Caki2 (cell line): ENCODE measurements at places on chromosomes 2 and 18.

DNA sequence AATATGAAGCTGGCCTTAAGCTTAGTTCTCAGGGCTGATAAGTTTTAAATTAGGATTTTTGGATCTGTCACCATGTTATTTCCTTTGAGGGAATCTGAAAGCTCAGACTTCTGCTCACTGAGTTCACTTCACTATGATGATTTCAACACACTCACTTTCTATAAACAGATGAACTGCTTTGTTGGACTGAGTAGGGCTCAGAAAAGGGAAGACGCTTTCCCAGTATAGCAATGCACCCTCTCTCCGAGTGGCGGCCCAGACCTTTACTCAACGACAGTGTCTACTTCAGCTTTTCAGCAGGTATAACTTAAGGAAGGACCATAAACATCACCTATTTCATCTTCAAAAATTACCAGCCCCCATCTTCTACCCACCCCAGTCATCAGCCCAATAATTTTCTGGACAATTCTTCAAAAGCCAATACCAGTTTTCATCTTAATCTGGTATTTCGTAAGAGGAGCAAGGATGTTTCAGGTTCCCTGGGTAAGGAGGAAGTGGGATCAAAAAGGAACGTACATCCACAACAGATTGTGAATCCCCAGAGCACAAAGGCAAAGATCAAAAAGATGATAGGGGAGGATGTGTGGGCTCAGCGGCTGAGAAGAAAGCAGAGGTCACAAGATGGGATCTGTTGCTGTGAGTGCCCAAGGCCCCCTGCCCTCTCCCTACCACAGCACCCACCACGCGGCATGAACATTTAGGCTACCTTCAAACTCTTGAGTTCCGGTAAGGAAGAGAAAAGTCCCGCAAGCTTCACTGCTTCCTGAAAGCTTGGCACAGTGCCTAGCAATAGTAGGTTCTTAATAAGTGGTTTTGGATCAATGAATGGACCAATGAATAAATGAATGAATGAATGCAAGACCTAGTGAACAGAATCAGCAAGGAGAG, 41.9 kb downstream of the LPIN2 start:
- DNase-seq, result no peak

DNA sequence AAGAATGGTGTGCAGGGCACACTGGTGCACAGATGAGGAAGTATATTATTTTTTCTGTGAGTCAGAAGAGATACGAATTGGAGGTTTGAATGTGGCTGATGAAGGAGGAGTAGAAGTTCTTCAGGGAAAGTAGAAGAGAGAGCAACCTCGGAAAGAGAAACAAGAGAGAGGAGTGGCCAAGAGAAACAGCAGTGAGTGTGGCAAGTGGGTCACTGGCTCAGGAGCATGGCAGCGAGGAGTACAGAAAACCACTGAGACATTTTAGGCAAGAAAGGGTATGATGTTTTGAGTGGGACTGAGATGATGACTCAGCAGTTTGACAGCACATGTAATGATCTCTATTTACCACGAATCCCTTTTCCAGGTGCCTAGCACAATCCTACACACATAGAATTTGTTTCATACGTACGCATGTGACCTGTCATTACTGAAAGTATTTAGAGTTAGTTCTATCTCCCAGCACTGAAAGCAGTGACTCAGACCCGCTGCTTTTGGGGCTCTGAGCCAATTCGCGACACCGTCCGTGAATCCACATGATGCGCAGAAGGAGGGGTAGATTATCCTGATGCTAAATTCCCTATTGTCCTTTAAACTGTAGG, 915.4 kb downstream of the DCDC2C start:
- DNase-seq, result peak; percentile 68

- no peak for DNase-seq
Measured at GRCh38 chr2:73202156-73203054, at the start of gene NOTO. TSS of gene NOTO (plus strand) at chr2:73202574. CDS start at chr2:73202667, 93 bp downstream.

DNA sequence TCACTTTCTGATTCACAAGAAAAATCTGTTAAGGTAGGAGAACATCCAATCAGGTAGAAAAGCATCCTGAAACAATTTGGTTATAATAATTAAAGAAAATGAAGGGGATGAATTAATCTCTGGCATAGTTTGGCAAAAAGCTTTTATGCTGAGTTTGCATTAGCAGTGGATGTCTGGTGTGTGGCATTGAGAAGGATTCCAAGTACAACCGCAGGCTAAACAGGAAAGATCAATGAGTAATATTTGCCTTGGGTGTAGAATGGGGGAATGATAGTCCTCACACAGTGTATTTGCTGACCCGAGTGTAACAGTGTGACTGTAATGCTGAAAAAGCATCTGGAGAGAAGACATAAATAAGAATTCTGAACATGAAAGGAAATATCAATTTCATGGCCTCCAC, 68.3 kb upstream of the SESTD1 start:
- no peak for DNase-seq

- no peak for DNase-seq
Measured at GRCh38 chr2:96344011-96344410, 8.4 kb downstream of the NCAPH start.
